Bladder microvascular endothelial cell (primary cell): ENCODE measurements at places on chromosomes 13 and 19. TPM values are rescaled to one million over a fixed set of nuclear protein-coding genes. Genes with fewer than 3 reads are reported as not detected.

The ZNF471 gene
- total RNA-seq, result 1.1 and 2.9 TPM in 2 replicates

The OR7D2 gene
- not detected in 2 replicates for total RNA-seq

The LGALS4 gene
- 0.19 TPM in 1 of 2 replicates, not detected in the other for total RNA-seq

The CNMD gene
- not detected in 2 replicates for total RNA-seq

The NKG7 gene
- not detected in 2 replicates for total RNA-seq

The GSX1 gene
- not detected in 2 replicates for total RNA-seq

The PSPN gene
- 0.65 and 1.3 TPM in 2 replicates for total RNA-seq

The LHB gene
- total RNA-seq, result 0.16 TPM in 1 of 2 replicates, not detected in the other

The FIZ1 gene
- 1.3 and 3.1 TPM in 2 replicates for total RNA-seq

The CATSPERD gene
- not detected in 2 replicates for total RNA-seq

The VSTM2B gene
- not detected in 2 replicates for total RNA-seq

The CRB3 gene
- not detected in 2 replicates for total RNA-seq

The NECTIN2 gene
- 115 and 167 TPM in 2 replicates for total RNA-seq

The PRR22 gene
- 0.13 and 0.32 TPM in 2 replicates for total RNA-seq

The SHKBP1 gene
- total RNA-seq, result 30.4 and 41.8 TPM in 2 replicates

The GRIK5 gene
- total RNA-seq, result 0.06 TPM in 1 of 2 replicates, not detected in the other

The PABPC3 gene
- under 0.01 and 0.13 TPM in 2 replicates for total RNA-seq

The INAFM1 gene
- 1.1 TPM in 2 replicates for total RNA-seq

The PCDH8 gene
- total RNA-seq, result not detected in 2 replicates

The ZSCAN22 gene
- 1.3 and 3.3 TPM in 2 replicates for total RNA-seq

The ZIK1 gene
- total RNA-seq, result 3.4 TPM in 2 replicates

The MYCBP2 gene
- total RNA-seq, result 83.9 and 211 TPM in 2 replicates

The IGLON5 gene
- not detected in 2 replicates for total RNA-seq

The PLIN5 gene
- 0.16 and 4.7 TPM in 2 replicates for total RNA-seq

The TMEM221 gene
- not detected in 2 replicates for total RNA-seq
